ENCODE measurements at places on chromosomes 2 and 18.

DNA sequence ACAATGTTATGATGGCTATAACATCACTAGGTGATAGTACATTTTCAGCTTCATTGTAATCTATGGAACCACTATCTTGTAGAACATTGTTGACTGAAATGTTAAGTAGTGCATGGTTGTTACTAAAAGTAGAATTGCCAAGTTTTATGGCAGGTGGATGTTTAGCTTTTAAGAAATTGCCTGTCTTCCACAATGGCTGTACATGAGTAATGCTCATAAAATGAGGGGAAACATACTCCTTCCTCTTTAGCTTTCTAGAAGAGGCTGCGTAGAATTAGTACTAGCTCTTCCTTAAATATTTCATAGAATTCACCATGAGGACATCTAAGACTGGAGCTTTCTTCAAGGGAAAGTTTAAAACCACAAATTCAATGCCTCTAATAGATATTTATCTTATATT, 161.0 kb downstream of the TPGS2 start:
- no peak for DNase-seq

GRCh38 chr18:67276638-67277037, 239.9 kb downstream of the DSEL start:
- no peak for DNase-seq

DNA sequence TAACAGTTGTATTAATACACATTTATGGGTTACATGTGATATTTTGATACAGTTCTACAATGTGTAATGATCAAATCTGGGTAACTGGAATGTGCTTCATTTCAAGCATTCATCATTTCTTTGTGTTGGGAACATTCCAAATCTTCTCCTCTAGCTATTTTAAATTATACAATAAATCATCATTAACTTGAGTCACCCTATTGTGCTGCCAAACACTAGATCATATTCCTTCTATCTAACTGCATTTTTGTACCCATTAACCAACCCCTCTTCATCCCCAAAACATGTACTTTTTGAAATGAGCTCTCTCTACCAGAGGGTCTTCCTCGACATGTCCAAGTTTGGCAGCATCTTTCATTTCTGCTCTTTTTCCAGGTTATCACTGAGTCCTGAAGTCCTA, 81.1 kb upstream of the TTC39C start:
- no peak for DNase-seq

GRCh38 chr18:7921938-7922587, 354.9 kb downstream of the PTPRM start:
- DNase-seq: no peak

DNA sequence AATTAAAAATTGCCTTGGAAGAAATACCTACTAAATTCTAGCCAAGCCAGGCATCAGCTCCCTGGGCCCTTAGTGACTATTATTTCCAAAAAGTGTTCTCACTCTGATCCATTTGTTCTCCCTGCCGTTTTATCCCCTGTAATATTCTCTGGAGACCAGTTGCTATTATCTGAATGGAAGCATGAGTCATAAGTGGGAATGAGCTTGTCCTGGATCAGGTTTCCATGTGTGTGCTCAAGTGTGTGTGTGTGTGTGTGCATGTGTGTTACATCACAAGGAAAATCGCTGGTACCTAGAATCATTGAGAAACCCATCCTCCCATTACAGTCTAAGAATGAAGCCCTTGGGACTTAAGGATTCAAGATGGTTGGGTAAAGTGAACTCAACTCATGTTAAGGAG, 130.3 kb upstream of the CXCR4 start:
- no peak for DNase-seq

DNA sequence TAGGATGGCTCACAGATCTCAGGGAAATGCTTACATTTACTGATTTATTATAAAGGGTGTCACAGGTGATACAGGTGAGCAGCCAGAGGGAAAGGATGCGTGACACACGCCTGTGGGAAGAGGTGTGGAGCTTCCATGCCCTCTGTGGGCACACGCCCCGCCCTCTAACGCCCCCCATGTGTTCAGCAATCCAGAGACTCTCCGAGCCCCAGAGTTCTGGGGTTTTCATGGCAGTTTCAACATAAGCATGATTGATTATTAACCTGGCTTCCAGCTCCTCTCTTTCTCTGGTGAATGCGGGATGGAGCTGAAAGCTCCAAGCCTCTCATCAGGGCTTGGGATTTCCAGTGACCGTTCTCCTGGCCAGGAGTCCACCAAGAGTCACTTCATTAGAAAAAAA, 34.3 kb upstream of the ODC1 start:
- DNase-seq: no peak

GRCh38 chr2:234960175-234961088, 8.6 kb downstream of the SH3BP4 start:
- DNase-seq: no peak

DNA sequence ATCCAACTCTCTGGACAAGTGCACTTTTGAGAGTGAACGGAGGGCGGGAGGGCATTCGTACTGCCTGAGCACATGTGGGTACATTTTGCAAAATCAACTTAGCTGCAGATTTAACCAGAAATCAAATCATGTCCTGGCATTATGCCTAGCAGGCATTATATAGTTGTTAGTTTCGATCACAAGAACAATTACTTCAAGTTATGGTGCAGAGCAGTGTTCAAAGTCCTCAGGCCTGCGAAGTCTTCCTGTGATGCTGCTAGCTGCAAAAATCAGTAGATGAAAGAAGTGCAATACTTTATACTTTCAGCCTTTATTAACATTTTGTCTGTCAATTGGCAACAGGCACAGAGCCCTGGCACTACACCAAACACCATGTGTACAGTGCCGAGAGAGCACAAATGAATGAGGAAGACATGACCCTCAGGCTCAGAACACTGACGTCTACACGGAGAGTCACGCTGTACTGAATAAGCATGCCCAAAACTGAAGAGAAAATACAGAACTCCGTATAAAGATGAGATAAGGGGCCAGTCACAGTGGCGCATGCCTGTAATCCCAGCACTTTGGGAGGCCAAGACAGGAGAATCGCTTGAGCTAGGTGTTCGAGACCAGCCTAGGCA, 92.1 kb upstream of the CREB1 start:
- peak; percentile 43 for DNase-seq

- no peak for DNase-seq
Observed at GRCh38 chr2:23624915-23625314, 239.9 kb downstream of the KLHL29 start.

GRCh38 chr2:1947316-1947715, 203.0 kb upstream of the PXDN start:
- DNase-seq: no peak

DNA sequence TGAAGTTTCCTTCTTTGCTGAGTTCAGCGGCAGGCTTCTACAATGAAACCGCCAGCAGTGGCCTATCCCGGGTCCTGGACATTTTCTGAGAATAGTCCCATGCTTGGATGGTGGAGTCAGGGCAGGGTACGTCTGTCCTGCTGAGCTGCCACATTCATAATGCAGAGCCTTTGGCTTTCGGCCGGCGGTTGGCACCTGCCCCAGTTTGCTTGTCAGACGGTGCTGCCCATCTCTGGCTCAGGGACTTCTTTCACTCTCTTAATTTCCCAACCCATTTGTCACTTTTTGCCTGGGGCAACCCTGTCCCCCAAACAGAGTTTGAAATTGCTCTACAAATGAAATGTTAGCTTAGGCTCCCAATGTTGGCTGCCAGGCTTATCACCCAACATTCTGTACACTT, 57.2 kb downstream of the SOX11 start:
- no peak for DNase-seq

- no peak for DNase-seq
Observed at GRCh38 chr2:224543939-224544338, 41.2 kb downstream of the CUL3 start.

GRCh38 chr18:63302220-63302619, 17.3 kb downstream of the BCL2 start:
- DNase-seq: no peak

GRCh38 chr2:174485788-174486562, 854 bp downstream of the GPR155 start:
- DNase-seq: no peak

Measured in NCI-H1092 (cell line).